ENCODE measurements at places on chromosomes 7 and 10.

GRCh38 chr7:55018361-55019190, at the start of gene EGFR:
EGFR (plus strand) TSS chr7:55019017; CDS start chr7:55019278, 261 bp downstream.
- no peak for DNase-seq

- no peak for DNase-seq
Observed at GRCh38 chr10:3136336-3136735, 36.2 kb downstream of the PITRM1 start.

- no peak for DNase-seq
Observed at GRCh38 chr10:51773681-51774080, 74.3 kb upstream of the CSTF2T start.

GRCh38 chr10:11612021-11613001, 861 bp upstream of the USP6NL start:
- DNase-seq, result no peak

DNA sequence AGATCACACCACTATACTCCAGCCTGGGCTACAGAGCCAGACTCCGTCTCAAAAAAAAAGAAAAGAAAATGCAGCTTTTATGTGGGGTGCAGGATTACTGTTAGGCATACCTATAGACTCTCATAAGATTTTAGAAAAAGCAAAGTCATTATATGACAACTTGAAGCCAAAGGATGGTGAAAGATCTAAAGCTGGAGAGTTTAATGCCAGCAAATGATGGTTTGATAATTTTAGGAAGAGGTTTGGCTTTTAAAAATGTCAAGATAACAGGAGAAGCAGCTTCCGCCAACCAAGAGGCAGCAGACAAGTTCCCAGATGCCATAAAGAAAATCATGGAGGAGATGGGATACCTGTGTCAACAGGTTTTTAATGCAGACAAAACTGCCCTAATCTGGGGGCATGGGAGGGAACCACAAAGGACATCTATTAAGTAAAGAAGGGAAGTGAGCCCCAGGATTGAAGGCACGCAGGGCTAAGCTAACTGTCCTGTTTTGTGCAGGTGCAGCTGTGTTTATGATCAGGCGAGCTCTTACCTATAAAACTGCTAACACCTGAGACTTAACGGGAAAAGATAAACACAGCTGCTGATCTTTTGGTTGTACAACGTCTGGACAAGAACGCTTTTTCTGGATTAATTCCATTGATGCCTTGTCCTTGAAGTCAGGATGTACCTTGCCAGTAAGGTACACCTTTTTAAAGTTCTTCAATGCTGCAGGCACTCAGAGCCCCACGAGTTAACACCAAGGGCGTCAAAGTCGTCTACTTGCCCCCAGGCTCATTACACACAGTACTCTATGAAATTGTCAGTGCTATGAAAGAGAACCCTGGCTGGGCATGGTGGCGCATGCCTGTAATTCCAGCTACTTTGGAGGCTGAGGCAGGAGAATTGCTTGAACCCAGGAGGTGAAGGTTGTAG, 10.5 kb upstream of the ANKRD61 start:
- DNase-seq, result no peak

- DNase-seq, result no peak
Observed at GRCh38 chr7:82778021-82778420, 334.4 kb upstream of the CACNA2D1 start.

DNA sequence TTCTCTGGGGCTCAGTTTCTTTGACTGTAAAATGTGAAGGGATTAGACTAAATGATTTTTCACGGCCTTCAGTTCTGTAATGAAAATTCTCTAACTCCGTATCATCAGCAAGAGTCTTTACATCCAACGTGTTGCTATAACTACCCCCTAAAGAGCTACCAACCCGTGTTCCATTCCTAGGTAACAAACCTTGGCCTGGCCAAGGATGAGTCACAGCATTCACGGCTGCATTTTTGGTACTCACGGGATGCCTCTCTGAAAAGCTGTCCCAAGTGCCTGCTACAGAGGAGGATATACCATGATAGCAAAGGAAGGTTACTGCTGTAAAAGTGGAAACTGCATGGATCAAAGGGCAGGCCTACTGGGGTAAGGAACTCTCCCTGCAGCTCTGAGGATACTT, 5.9 kb downstream of the LRRC4 start:
- DNase-seq, result no peak

- no peak for DNase-seq
Observed at GRCh38 chr10:118003126-118003525, 43.6 kb downstream of the RAB11FIP2 start.

DNA sequence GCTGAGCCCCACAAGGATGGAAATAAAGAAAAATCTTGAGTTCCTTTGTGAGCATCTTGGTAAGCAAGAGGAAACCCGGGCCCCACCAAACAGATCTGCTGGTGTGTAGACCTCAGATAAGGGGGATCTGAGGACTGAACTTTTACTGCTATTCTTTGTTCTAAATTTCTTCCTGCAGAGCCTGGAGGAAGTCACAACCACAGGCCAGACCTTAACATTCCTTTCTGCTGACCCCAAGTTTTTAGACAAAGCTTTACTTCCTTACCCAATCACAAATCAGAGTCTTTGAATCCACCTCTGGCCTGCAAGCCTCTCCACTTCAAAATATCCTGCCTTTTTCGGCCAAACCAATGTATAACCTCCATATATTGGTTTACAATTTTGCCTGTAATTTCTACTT, 352.6 kb upstream of the AUTS2 start:
- no peak for DNase-seq

DNA sequence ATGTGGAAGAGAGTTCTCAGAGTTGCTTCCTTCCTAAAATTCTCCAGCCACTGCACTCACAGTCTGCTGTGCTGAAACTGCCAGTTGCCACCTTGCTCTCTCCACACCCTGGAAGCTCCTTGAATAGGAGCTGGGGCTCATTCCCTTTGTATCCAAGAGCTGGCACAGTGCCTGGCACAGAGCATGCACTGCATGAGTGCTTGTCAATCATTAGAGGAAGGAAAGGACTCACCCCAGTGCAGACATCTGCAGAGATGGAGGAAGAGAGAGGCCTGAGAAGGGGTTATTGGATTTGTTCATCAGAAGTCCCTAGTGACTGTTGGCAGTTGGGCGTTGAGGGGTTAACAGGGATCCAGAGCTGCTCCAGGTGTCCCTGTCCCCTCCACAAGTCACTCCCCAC, 41.7 kb upstream of the DUSP5 start:
- no peak for DNase-seq

Measured in NCI-H187 (cell line).